ENCODE measurements at places on chromosomes 6 and 20. TPM values are rescaled to one million over a fixed set of nuclear protein-coding genes. Genes with fewer than 3 reads are reported as not detected.
A peak's percentile ranks its signal among the peaks of the same experiment; 100 is the strongest.

- DNase-seq, result peak; percentile 3
Measured at GRCh38 chr6:151617539-151617938, 123.7 kb downstream of the CCDC170 start.

- no peak for DNase-seq
Measured at GRCh38 chr6:156183678-156184077, 593.5 kb upstream of the ARID1B start.

- DNase-seq, result no peak
Measured at GRCh38 chr6:7207720-7208119, 100.0 kb downstream of the RREB1 start.

CST3 gene
- 135 TPM for total RNA-seq

DNA sequence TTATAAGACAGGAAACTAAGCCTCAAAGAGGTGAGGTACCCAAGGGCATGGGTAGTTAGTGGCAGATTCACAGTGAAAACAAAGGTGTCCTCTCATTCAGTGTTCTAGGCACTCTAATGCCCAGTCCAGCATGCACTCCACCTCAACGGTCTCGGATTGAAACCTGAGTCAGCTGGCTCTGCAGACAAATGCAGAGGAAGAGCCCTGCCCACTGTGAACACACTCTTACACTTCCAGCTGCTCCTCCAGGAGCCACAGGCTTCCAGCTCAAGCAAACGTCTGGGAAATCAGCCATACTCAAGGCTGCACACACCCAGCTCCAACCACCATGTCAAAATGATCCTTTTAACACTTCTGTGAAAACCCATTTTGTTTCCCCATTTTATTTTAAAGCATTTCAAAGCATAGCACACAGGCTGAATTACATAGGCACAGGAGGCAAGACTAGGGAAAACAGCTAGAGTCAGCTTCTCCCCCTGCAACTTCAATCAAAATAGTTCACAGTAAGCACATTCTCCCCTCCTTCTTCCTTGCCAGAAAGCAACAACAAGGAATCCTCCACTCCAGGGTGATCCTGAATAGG is 3.0 kb upstream of the IL17A start:
- DNase-seq, result no peak

GRCh38 chr6:7916959-7917358 is 6.4 kb upstream of the TXNDC5 start:
- DNase-seq, result no peak

ZSCAN26 gene
- total RNA-seq, result 21.6 TPM

DNA sequence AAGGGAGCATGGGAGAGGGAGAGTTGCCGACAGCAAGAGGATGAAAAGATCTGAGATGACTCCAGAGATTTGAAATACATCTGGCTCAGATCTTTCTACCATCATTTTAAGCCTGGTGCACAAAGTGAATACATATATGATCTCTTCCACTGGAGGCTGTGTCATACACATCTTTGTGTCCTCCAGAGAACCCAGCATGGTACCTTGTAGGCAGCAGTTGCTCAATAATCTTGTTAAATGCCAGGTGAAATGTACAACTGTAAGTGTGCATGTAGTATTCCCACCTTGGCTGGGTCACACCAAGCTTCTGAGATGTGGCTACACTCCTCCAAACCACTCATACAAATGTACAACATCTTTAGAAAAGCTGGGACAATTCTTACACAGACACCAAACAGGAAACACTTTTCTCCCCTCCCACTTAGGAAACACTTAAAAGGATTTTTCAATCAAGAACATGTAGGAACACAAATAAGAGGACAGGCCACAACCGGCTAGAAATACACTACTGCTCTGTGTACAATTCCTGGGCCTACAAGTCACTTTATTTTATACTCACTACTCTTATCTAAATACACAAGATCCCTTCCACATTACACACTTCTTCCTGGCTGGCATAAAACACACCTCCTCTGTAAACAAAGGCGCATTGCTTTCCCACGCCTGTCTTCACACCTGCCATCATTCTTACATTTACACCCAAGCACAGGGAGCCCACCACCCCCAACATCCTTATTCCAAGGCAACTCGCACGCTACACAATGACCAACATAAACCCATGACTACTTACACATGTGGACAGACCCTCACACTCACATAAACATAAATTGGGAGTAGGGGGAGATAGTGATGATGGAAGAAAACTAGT is 3.8 kb upstream of the IER3 start:
- DNase-seq, result no peak

GRCh38 chr20:31721408-31722256 is 1.0 kb downstream of the BCL2L1 start:
- DNase-seq, result no peak

DNA sequence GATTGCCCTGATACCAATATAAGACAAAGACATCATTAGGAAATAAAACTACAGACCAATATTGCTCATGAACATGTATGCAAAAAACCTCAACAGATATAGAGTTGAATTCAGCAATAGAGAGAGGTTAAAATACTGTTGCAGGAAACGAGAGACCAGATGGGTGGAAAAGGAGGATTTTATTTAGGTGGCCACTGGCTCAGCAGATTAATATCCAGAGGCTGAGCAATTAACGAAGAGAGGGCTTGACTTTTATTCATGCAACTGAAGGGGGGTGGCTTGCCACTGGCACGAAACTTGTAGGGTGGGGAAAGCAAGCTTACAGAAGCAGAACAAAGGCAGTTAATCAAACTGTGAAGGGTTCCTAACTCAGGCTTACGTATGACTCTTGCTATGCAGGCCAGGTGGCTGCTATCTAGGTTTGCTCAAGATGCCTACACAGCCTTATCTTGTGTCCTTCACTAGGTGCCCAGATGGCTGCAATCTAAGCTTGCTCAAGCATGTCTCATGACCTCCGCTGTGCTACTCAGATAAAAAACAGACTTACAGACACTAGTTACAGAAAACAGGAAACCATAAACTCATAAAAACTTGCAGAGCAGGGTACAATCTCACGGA is 126.4 kb downstream of the MMUT start:
- peak; percentile 33 for DNase-seq

LTB gene
- not detected for total RNA-seq

DNA sequence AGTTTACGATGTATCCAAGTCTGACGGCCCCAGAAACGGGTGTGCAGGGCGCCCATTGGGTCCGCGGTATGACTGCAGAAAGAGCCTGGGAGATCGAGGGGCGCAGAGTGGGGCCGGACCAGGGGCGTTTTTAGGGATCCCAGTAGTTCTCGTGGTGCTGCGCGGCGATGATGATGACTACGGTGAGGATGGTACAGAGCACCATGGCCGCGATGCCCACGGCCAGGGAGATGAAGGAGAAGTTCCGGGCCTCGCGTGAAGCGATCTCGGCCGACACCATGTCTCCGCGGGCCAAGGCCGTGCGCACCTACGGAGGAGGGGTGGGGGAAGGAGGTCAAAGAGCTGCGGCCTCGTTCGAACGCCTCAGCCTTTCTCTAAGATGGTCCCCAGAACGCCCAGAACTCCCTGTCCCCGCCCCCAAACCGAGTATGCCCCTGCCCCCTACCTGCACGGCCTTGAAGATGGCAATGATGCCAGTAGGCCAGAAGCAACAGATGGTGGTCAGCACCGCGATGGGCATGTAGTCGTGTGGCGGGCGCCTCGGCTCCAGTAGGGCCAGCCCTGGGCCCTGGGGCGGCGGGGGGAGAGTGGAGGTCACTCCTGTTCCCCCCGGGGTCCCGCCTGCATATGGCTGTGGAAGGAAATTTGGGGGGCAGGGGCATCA is 2.5 kb downstream of the PRRT1 start:
- no peak for DNase-seq

GRCh38 chr20:8798505-8798904 is 270.4 kb upstream of the PLCB4 start:
- peak; percentile 42 for DNase-seq

BTN1A1 gene
- total RNA-seq, result not detected

GRCh38 chr20:35387334-35387733 is 24.4 kb downstream of the UQCC1 start:
- peak; percentile 71 for DNase-seq

- DNase-seq, result no peak
Measured at GRCh38 chr20:51969191-51969590, 166.9 kb upstream of the SALL4 start.

VSX1 gene
- total RNA-seq, result not detected

RBPJL gene
- total RNA-seq, result not detected

- DNase-seq, result peak; percentile 87
Measured at GRCh38 chr20:56380375-56380774, 11.6 kb downstream of the AURKA start.

DNA sequence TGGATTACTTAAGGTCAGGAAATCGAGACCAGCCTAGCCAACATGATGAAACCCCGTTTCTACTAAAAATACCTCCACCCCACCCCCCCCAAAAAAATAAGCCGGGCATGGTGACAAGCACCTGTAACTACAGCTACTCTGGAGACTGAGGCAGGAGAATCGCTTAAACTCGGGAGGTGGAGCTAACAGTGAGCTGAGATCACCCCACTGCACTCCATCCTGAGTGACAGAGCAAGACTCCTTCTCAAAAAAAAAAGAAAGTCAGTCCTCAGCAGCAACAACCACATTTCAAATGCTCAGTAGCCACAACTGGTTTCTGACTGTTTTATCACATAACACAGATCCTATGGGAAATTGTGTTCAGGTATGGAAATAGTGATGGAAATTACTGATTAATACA is 135.3 kb downstream of the HFE start:
- DNase-seq, result no peak

- DNase-seq, result no peak
Measured at GRCh38 chr6:21601339-21601923, 7.9 kb downstream of the SOX4 start.

SH3BGRL2 gene
- 3.3 TPM for total RNA-seq

DNA sequence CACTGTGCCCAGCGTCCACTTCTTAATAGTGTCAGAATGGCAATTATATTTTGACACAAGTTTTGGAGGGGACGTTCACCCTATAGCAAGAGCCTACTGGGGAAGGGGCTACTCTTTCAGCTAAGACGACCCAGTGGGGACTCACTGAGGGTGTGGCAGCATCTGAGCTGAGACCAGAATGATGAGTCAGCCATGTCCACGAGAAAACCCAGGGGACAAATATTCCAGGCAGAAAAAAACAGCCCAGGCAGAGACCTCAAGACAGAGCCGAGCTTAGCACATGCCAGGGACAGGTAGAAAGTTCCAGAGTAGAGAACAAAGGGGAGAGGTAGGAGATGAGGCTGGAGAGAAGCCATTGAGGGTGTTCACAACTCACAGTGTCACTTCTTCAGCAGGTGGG is 11.2 kb downstream of the CNBD2 start:
- no peak for DNase-seq

MLIP gene
- total RNA-seq, result not detected

DNA sequence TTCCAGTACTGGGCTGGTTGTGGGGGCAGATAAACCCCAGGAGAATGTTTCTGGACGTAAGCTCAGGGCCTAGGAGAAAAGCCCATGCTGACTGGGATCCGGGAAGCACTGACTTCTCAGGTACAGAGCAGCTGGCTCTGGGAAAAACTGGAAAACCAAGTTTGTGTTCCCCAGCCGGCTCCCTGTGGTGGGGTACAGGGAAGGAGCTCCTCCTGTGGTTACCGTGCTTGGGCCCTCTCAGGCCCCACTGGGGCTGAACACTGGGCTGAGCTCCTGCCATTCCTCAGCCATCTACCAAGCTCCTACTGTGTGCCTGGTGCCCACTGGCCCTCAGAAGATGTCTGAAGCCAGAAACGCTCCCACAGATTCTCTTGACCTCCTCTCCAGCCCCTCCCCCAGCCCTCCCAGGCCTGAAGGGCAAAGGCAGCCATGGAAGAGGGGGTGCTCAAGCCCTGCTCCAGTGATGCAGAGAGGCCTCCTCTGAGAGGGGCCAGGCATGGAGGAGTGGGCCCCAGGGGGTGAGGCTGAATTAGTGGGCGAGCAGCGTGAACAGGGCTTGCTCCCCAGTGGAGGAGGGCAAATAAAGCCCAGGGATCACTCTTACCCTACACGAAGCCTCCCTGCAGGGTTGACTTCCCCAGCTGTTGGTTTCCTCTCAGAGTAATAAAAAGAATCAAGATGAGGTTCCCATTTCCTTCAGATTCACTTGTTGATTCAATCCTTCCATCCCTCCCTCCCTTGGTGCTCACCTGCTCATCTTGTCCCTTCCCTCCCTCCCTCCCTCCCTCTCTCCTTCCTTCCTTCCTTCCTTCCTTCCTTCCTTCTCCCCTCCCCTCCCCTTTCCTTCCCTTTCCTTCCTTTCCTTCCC is 100.0 kb downstream of the VEGFA start:
- DNase-seq, result no peak

GABRR1 gene
- not detected for total RNA-seq

DNA sequence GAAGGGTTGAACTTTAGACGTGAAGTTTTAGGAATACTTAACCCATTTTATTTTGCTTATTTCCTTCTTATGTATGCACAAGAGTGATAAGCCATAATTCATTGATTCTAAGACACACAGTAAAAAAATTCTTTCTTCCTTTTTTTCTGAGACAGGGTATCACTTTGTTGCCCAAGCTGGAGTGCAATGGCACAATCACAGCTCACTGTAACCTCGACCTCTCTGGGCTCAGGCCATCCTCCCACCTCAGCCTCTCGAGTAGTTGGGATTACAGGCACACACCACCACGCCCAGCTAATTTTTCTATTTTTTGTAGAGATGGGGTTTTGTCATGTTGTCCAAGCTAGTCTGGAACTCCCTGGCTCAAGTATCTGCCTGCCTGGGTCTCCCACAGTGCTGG is 116.6 kb upstream of the RNF24 start:
- DNase-seq, result no peak

DNA sequence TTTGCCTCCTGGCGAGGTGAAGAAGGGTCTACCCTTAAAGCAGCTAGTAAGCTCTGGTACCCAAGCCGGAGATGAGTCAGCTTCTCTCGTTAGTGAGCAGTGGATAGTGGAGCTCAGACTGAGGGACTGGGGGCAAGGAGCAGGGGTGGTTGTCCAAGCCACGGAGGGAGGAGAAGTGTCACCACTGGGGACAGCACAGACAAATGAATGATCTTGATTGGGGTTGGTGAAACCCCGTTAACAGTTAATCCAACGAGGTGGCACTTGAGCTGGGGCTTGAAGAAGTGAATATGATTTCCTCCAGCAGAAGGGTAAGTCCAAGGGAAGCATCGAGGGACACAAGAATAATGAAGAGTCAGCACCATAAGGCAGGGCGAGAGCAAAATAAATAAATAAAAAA is 43.0 kb downstream of the JARID2 start:
- DNase-seq, result no peak

DNA sequence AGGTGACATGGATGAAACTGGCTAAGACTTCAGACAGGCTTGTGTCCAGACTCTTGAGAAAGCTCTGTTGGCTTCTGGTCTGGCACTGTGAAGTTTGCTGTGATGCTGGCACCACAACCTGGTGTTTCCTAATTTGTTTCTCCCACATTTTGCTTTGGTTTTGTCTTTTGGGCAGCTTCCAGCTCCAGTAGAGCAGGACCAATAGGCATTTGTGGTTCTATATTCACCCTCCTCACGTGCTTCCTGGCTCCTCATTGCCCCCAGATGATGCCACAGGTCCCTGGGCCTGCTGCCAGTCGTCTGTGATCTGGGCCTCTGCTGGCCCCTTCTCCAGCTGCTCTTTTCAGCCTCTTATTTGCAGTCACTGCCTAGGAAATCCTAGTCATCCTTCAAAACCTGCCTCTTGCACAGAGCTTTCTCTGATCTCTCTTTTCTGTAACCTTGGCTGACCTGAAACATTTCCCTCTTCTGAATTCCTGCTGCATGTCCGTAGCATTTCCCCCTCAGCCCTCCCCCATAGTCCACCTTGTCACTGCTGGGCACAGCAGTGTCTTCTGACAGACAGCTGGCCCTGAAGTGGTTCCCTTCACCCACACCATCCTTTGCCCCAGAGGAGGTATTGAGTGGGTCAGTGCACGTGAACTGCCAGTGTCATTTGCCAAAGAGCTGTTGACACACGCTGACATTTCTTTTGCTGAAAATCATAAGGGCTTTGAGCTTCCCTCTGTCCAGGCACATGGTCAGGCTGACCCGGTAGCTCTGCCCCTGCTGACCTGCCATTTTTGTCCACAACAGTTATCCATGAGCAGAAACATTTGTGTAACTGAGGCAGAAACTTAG is 63.0 kb downstream of the PTPN1 start:
- DNase-seq, result peak; percentile 98

Measured in fibroblast of lung (primary cell).